Esophagus squamous epithelium (tissue), 5 donors: ENCODE measurements at places on chromosomes 6 and 20.

- no peak for DNase-seq
Observed at GRCh38 chr6:1227935-1228753, 83.8 kb upstream of the FOXQ1 start.

DNA sequence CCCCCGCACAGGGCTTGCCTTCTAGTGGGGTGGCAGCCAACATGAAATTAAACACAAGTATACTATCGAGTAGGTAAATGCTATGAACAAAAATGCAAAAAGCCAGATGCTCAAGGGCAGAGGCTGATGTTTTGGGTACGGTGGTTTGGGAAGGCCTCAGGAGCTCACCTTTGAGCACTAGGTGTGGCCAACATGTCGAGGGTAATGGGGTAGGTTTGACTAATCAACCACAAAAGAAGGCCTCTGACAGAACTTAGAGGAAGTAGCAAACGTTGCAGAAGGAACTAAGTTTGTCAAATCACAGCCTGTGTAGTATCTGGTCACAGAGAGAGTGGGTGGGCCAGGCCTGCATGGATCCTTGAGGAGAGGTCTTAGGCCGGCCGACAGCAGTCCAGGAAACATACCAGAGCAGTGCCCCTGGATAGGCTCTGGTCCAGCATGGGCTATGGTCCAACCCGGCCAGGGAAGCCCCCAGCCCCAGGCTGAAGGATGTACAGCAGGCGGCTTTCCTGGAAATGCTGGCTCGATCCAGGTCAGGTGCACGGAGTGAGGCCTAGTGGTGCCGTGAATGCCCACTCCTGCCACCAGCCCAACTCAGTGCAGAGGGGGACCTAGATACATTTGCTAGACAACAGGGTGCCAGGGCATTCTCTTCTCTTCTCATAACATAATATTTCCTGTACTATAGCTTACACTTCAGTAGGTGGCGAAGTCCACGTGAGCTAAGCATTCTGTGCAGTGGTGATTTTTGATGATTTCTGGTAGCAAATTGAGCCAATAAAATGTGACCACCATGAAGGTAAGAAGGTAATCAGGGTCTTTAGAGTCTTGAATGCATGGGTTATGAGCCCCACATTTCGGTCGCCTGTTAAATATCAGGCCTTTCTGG lies 56.3 kb upstream of the CD93 start:
- DNase-seq = no peak

- no peak for DNase-seq
Observed at GRCh38 chr6:116047173-116047933, 13.3 kb downstream of the FRK start.

DNA sequence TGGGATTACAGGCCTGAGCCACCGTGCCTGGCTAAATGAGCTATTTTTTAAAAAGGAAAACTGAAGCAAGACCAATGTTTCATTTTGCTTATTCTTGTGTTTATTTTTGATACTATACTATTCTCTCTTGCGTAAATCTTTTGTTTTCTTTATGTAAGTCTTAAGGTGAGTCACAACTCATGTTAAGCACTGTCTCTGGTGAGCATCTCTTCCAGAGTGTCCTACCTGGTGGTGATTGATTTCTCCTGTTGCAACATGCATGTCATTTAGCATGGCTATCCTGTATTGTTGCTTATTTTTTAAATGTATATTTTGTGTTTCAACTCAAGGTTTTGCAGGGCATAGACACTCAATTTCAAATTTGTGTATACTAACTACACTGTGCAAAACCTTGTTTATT lies 336.0 kb downstream of the RFPL4B start:
- DNase-seq = no peak

DNA sequence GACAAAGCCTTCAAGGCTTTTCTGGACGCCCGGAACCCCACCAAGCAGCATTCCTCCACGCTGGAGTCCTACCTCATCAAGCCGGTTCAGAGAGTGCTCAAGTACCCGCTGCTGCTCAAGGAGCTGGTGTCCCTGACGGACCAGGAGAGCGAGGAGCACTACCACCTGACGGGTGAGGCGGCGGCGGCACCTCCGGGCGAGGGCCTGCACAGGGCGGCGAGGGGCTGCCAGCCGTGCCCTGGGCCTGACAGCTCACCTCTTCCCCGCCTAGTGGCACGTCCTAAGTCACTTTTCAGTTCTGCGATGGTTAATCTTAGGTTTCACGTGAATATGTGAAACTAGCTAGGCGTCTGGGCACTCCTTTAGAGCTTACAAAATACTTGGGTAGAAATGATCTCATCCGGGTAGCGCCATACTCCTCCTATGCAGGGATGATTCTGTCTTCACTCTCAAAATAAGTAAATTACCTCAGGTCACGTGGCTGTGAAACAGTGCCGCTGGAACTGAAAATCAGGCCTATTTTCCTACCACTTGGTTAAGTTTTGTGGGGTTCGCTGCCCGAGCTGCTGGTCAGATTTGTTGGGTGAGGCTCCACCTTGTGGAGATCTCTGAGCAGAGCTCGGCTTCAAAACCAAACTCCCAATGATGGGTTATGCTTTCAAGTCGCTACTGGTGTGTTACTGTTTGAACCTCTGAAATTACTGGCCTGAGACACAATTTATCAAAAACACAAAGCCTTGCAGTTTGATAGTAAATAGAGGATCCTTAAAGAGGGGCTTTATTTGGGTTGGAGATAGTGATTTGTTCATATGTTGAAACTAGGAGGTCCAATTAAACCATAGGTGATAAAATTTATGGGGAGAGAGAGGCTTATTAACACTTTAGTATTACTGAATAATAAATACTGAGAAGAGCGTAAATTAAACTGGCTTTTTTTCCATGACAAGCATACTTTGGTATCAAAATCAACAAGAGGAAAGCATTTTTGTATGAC lies 15.5 kb upstream of the CLDN20 start:
- DNase-seq = no peak

GRCh38 chr6:160068346-160068745 lies 53.3 kb upstream of the SLC22A1 start:
- no peak for DNase-seq

DNA sequence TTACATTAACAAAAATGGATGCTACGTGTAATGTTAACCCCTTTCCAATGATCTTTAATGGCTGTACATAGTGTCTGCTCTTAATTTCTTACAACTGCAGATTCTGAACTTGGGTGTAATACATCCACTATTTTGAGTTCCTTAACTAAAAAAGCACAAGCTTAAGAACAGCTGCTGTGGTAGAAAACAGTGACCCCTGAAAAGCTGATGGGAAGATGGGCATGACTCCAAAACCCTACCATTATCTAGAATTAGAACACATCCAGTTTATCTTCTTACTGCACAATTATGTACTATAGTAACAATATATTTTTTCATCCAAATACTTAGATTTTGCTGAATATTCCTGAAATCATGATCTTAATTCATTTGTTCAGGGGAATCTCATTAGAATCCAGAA lies 49.3 kb downstream of the LYRM4 start:
- no peak for DNase-seq
